ENCODE measurements at places on chromosomes 11 and 22.

GRCh38 chr22:23065495-23066122 is 4.7 kb upstream of the GNAZ start:
- DNase-seq = peak; percentile 6

GRCh38 chr11:121958971-121959325 is 157.1 kb downstream of the BLID start:
- DNase-seq = no peak

DNA sequence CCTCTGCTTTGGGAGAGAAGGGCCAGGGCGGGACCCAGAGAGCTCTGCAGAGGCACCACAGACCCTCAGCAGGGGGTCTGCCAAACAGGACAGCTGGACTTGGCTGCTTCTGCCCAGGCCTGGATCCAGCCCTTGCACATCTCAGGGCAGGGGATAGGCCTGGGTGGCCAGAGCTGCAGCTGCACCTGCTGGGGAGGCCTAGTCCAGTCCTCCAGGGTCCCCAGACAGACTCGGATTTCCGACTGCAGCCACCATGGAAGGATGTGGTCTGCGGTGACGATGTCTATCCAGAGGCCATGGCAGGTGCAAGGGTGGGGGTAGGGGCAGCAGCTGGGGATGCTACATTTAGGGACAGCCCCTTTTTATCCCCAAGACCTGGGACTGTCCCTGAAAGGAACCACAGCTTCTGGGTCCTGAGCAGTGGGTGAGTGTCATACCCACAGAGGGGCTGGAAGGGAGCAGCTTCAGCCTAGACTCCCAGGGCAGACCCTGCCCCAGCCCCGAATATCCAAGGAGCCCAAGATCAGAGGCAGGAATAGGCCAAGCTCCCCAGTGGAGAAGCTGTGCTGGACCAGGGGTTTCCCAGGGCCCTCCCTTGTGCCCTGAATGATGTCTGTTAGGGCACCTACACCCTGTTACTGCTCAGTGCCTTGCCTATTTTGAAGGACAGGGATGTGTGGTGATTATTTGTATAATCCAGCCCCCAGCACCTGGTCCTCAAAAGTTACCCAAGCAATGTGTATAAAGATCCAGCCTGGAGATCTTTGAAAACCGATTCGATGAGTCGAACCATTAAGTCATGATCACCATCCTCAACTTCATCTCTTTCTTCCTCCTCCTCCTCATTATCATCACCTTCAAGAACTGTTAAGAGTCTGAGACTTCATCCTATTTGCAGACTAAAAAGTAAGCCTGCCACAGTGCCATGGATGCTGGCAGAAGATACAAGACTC is 2.5 kb upstream of the IGLL5 start:
- DNase-seq = no peak

DNA sequence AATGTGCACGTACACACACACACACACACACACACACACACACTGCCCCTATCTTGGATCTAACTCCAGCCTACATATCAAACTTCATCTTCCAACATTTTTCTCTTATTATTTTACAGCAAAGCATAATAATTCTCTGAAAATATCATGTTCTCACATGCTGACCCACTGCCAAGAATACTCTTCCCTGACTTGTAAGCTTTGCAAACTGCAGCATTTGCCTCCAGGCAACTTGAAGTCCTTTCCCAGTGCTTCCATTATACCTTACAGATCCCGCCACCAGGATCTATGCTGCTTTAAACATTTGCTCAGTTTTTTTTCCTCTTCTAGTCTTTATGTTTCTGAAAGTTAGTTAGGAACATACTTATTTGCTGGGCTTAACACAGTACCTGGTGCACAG is 483.3 kb upstream of the ARHGAP42 start:
- no peak for DNase-seq

GRCh38 chr11:131301306-131301705 is 69.1 kb upstream of the NTM start:
- no peak for DNase-seq

GRCh38 chr22:26846645-26847044 is 189.3 kb downstream of the MIAT start:
- no peak for DNase-seq

- no peak for DNase-seq
Measured at GRCh38 chr11:120181376-120181975, 29.4 kb upstream of the OAF start.

DNA sequence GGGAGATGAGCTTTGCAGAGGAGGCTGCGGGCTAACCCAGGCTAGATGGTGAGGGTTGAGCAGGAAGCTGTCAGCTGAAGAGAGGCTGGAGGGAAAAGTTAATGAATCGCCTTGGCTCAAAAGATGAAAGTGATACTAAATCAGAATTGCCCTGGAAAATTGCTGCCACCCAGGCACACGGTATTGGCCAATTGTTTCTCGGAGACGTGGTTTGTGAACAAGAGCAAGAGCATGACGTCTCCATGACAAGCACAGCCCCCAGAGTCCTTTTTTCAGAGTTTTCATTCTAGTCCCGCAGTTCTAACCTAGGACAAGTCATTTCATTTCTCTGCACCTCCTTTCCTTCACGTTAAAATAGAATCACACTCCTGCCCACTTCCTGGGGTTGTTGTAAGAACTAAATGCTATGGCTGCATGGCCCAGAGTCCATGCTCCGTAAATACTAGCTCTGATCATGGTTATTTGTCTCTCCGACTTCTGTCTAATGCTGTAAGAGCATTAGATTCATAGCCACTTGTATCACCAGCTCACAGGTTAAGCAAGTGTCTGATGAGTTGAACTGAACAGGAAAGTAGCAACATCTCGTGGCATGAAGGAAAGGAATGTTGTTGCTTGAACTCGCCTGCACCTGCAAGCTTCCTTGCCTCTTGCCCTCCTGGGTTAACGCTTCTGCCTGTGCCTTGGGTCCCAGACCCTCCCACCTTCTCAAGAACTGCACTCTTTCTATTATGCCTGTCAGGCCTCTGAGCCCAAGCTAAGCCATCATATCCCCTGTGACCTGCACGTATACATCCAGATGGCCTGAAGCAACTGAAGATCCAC is 33.8 kb upstream of the NUP50 start:
- DNase-seq = no peak

DNA sequence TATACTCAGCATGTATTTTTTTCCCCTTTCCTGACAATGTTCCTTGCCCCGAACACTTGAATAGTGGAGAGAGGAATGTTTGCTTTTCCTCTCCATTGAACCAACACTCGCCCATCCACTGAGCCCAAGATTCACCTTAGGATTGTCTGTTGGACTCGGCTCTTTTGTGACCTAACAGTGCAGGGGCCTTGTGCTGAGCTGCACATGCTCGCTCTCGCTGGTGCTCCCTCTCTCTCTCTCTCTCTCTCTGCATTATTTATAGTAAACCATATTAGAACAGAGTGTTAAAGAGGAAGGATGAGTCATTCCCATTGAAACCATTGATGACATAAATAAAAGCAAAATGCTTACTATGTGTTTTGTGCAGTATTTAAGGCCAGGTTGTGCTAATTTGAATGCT is 20.7 kb downstream of the ZBTB16 start:
- no peak for DNase-seq

DNA sequence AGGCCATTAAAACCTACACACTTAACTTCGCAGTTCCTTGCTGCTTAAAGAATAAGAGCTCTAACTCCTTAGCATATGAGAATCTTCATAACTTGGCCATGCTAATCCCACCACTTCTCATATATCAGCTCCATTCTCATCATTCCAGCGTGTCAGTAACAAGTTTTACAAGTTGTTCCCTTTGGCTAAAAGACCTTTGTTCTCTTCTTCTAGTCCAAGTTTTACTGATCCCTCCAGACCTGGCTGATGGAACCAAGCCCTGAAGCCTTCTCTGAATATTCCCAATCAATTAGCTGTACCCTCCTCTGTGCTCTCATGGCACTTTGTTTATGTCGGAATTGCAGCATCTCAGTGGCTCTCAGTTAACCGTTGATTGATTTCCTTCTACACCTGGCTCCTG is 35.8 kb downstream of the GAB2 start:
- DNase-seq = peak; percentile 87

DNA sequence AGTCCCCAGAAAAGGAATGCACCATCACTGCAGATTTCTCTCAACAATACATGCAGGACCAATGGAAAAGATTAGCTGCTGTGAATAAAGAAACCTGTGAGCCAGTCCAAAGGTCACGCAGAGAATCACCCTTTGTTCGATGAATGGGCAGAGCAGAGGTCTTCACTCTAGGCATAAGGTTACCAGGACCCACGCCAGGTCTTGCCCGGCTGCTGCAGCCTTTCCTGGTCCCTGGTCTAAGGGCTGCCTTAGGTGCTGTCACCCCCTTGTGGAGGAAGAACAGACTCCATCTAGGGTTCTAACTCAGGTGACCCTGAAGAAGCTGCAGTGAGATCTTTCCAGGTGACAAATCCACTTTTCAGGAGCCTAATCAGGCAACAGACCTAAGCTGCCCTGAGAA is 29.0 kb upstream of the NAP1L4 start:
- DNase-seq = peak; percentile 29

GRCh38 chr11:33690290-33691065 is 10.1 kb downstream of the C11orf91 start:
- no peak for DNase-seq

- no peak for DNase-seq
Measured at GRCh38 chr11:5504403-5504921, 5.3 kb downstream of the UBQLN3 start.

GRCh38 chr11:106280036-106280435 is 202.6 kb downstream of the AASDHPPT start:
- no peak for DNase-seq

DNA sequence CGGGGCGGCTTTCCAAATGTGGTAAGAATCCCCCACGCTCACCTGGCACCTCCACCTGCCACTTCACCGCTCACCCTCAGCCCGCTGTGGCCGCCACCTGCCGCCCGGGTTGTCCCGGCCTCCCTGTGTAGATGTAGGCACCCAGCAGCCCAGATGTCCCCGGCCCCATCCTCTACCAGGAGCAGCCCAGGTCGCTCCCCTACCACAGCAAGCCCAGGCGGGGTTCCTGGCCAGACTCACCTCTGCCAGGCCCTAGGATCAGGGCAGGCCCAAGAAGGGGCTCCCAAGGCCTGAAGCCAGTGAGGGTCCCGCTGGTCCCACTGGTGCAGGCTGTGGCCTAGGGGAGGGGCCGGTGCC is 27.4 kb downstream of the MOB2 start:
- DNase-seq = no peak

DNA sequence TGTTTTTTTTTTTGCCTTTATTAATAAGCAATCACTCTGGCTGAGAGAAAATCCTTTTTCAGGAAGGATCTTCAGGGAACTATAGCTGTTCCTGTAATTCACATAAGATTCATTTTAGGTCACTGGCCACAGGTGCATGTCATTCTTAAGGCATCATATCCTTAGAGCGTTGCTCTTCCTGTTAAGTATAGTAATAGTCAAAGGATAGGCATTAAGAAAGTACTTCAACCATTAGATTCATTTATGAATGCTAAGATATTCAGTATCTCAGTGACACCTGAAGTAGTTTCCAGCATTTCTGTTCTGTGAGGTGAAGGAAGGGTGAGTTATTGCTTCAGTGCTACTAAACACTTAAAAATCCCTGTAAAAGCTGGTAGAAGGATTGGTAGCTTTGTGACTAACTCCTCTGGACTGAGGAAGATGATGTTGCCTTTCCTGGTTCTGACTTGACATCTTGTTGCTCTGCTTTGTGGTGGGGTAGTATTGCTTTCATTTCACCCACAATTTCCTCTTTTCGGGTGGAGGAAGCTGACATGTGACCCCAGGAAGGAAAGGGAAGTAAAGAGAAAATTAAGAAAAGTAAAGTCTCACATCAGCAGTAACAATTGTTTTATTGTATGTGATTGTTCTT is 34.7 kb downstream of the RNF169 start:
- no peak for DNase-seq

DNA sequence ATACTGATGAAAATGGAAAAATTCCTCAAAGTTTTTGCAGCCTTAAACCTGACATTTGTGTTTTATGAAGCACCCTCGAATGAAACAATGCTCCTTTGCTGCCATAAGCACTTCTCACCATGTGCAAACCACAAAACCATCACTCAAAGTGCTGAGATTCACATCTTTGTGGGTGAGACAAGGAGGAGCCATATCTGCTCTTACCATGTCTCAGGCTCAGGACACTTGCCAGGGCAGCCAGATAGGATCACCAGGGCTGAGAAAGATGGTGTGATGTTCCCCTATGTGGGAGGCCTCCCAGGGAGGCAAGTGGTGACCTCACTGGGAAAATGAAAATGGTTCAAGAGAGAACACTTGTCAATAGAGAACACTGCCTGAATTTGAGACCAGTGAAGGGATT is 120.4 kb downstream of the CCDC34 start:
- no peak for DNase-seq

DNA sequence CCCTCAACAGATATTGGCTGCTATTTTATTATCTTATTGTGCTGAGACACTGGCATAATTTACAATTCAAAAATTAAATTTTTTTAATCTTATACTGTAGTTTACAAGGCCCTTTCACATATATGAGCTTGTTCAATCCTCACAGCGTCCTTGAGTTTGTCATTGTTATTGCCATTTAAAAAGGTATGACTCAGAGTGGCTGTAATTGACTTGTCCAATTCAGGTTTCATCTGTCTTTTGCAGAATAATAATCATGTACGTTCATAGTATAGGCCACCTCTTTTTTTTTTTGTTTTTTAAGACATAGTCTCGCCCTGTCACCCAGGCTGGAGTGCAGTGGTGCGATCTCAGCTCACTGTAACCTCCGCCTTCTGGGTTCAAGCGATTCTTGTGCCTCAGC is 11.5 kb downstream of the PTPRJ start:
- no peak for DNase-seq

- DNase-seq = no peak
Measured at GRCh38 chr11:116373104-116373944, 399.5 kb downstream of the BUD13 start.

DNA sequence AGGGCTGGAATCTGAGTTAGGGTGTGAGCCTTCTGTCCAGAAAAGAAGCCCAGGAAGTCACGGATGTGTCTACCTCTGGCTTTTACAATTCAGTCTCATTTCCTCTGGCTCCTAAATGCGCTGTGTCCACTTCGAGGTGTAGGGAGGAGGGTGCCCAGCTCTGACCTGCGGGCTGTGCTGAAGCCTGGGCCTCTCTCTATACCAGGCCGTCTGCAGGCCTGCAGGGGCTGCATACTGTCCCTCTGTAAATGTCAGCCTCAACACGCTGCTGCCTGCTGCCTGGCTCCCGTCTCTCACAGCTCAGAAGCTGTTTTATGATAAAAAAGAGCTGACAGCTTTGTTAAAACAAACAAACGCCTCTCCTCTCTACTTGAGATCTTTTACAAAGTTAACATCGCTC is 14.5 kb downstream of the ARVCF start:
- DNase-seq = no peak

GRCh38 chr11:13384908-13385640 is 77.9 kb downstream of the BTBD10 start:
- peak; percentile 68 for DNase-seq

GRCh38 chr11:111444040-111444439 is 65.0 kb upstream of the POU2AF1 start:
- DNase-seq = no peak

All from HAP-1 (cell line).